Cardiac septum (tissue), 1 donor: ENCODE measurements at places on chromosomes 5 and 9. TPM values are rescaled to one million over a fixed set of nuclear protein-coding genes. Genes with fewer than 3 reads are reported as not detected.

DNA sequence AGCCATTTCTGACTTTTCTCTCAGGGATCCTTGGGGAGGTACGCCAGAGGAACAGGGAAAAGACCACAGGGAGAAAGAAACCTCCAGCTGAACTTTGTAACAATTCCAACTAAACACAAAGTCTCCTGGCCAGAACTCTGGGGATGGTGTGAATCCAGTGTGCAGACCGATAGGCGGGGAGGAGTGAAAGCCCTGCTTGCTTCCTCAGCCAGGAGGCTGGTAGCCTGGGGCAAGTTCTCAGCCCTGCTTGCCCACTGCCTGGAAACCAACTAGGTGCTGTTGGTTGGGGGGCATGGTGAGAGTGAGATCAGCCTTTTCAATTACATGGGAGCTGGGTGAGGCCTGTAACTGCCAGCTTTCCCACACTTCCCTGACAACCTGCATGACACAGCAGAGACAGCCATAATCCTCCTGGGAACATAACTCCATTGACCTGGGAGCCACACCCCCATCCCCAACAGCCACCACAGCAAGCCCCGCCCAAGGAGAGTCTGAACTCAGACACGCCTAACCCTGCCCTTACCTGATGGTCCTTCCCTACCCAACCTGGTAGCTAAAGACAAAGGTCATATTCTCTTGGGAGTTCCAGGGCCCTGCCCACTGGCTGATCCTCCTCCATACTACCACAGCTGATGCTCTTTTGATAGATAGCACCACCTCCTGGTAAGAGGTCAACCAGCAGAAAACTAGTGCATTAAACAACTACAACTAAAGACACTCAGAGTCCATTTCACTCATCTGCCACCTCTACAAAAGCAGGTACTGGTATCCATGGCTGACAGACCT, 100.1 kb upstream of the TNFAIP8 start:
- no peak for DNase-seq

GRCh38 chr9:92763721-92764380, 782 bp downstream of the BICD2 start:
- DNase-seq, result no peak

- no peak for DNase-seq
Measured at GRCh38 chr9:79742110-79742721, 170.5 kb downstream of the TLE4 start.

DNA sequence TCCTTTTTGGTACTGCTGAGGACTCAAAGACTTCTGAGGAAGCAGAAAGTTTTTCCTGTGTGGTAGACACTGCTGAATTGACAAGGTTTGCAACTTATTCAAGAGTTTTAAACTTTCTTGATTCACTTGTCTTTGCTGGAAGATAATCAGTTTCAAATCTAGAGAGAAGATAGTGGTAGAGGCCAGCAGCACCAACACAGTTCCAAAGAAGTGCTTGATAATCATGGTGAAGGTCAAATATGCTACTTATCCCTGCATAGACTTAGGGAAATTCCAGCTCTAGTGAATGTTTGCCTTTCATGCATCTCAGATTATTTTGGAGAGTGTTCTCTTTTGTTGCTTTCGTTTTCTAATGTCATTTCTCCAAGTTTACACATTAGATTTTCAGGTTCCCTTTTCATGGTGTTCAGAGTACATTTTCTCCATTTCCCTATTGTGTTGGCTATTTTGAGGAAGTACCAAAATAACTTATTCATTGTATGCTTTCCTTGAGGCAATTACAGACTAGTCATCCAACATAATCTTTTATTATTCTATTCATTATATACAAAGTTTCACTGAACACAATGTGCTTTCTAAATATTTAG, 550 bp downstream of the IFNE start:
- DNase-seq, result no peak

DNA sequence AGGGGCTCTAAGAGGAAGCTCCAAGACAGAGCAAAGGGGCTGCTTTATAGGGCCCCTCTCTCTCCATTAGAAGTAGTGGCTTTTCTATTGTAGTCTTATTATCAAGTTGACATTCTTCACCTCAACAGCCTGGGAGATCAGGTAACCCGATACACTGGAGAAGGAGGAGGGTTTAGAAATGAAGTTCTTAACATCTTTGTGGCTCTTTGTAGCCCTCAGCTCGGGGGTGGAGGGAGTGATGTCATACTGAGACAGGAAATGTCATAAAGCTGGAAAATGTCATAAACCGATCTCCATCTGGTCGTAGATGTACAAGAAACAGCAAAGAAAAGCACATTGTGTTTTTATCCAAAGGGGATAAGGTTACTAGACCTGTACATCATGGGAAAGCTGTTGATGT, 17.9 kb downstream of the PDZD2 start:
- no peak for DNase-seq

GRCh38 chr5:40191150-40191549, 488.6 kb upstream of the PTGER4 start:
- no peak for DNase-seq

GRCh38 chr5:11890777-11891176, 13.5 kb downstream of the CTNND2 start:
- no peak for DNase-seq

DNA sequence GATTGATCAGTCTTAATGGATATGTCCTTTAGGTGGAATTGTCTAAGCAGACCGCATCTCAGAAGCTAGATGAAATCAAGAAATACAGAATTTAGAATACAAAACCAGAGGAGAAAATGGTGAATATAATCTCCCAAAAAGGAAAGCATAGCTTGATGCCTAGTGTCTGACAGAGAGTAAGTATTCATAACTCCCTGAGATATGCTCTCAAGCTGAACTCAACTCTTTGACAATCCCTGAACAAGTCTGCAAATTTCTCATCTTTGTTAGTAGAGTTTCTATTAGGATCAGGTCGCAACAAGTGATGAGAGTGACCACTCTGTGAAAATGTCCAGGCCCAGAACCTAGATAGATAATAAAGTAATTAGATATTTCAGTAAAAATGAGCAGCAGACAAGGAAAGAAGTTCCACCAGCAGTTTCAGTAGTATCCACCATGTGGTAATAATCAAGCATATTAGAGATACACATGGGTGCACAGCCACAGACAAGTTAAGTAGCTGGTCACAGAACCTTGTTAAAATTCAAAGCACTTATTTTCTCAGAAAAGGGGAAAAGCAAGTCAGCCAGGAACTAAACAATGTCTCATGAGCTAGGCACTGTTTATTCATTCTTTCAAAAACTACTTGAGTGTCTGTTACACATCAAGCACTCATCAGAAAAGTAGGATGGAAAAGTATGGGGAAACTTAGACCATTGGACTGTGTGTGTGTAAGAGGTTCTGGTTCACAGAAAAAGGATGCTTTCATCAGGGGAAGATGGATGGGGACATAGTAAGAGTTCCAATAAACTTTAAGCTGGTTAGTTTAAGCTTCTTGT, 481.5 kb upstream of the TUSC1 start:
- no peak for DNase-seq

DNA sequence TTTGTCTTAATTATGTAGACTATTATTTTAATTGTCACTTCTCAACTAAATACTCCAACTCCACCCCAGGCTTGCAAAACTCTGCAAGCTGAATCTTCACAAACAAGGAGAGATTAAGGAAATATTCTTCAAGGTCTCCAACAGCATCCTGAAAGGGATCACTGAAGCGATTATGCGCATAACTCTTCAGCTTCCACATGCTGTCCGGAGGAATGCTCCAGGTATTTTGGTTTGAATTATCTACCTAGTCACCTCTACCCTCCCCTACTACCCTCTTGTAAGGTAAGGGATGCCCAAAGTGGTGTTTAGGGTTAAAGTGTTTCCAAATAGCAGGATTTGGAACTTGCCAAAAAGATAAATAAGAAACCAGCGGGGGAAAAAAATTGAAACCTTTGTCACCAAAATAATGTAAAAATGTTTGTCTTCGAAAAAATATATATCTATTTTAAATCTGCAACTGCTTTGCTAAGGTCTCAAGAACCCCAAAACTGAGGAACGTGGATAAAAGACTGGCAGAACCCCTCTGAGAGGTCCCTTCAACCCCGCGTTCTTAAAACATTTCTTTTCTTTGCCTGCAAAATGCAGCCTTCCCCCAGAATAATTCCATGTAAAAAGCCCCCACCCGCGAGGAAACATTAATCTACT, 11.6 kb downstream of the PTCH1 start:
- no peak for DNase-seq

BNC2 gene
- 6.6 TPM for total RNA-seq

DNA sequence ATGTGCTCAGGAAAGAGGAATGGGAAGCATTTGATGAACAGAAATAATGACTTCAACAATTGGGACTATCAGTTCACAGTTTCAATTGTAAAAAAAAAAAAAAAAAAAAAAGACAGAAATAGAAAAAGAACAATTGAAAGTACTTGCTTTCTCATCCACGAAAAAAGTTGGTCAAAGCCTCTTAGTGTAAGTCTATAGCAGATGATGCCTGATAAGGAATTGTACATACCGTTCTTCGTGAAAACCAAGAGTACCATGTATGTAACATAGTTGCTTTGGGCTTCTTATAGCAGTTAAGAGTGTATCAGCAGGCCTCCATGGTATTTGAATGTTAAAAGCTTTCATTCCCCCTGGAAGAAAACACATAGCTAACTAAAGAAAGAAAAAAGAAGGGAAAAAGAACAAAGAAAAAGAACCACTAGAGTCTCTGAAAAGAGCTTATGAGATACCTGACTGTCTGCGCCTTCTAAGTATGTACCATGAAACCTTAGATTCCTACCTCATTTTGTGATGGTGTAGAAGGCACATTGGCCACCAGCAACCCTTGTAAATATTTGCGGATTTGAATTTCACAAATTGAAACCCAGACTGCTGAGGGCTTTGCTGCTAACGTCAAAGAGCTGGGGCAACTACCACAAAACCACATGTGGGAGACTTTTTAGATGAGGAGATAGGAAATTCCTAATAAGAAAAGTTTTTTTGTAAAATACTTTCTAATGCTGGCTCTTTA, 75.2 kb downstream of the TMC1 start:
- no peak for DNase-seq

- no peak for DNase-seq
Measured at GRCh38 chr9:106872641-106873040, 9.7 kb downstream of the ZNF462 start.
